ENCODE measurements at places on chromosomes 6 and 20.
A peak's percentile ranks its signal among the peaks of the same experiment; 100 is the strongest.

DNA sequence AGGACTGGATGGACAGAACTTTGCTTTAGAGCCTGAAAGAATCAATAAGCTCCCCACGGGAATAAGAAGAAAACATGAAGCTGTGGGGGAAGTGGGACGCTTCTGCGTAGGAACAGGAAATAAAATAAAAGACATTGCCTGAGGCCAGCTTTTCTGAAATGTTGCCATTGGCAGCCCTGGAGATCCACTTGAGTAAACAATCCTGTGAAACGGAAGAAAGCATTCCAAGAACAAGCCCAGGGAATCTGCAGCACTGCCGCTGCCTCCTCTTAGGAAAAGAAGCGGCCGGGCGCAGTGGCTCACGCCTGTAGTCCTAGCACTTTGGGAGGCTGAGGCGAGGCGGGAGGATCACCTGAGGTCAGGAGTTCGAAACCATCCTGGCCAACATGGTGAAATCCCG lies 182.3 kb upstream of the RALGAPA2 start:
- no peak for DNase-seq

DNA sequence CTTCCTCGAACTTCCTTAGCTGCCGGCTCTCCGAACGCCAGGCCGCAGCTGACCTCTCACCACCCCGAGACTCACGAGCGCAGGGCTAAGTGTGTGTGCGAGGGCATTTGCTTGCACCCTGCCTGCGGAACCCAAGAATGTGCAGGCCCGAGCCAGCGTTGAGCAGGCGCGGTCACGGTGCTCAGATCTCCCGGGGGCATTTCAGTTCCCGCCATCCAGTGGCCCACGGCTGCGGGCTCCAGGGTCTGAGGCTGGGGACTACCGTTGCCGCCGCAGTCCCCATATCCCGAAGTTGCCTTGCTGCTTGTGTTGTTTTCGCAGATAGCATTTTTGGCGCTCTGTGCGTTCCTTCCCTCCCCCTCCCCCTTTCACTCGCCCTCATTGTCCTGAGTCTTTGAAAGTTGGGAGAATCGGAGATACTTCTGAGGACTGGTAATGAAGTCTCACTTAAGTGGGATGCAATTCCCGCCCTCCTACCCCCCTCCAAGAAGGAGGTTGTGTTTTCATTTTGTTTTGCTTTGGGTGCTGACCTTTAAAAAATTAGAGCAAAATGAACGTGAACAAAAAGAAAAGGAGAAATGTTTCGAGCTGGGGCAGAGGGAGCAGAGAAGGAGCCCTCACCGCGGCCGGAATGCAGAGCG lies 1.7 kb downstream of the NR2E1 start:
- no peak for DNase-seq

DNA sequence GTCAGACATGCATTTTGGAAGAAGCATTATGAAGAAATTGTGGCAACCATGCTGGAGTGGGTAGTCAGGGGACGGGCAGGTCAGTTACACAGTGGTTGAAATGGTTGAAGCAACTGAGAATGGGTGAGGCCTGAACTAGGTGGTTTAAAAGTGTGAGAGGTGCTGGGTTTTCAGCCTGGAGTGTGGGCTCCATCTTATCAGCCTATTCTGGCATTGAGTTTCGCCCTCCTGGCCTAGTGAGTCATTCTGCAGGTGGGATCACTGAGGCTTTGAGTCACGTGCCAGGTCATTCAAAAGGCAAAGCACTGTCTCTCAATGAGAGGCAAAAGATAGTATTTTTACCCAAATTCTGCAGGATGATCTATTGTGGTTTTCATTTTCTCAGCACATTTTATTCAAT lies 181.9 kb upstream of the CHD6 start:
- no peak for DNase-seq

DNA sequence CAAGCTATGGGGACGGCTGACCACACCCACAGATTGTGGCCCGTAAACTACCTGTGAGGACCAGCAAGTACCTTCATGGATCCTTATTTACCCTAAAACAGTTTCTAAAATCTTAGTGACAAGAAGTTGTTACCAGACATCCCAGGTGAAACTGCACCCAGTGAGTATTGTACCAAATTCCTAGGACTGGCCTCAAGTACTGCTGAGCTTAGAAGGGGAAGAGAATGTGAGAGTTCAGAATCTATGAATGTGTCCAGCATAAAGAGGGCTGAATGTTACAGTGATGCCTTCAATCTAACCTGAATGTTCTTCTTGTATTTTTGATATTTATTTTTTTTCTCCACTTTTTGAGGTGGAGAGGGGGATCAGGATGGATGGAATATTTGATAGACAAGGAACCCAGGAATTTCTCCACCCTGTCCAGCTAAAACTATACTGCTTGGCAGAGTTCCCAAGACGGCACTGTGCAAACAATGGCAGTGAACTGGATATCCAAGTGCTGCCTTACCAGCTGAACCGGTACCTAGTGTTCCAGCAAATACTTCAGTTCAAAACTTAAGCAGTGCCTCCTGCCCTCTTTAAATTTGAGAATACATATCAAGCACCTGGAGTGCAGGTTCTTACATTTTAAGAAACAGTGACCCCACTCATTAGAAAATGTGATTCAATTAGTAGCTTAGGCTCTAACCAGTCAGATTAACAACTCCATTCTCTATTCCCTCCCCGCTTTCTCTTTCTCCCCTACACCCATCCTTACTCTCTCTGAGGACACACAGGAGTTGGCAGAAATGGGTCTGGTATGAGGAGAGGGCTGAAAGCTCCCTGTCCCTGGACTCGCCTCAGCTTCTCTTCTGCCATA lies 427.3 kb upstream of the FLRT3 start:
- no peak for DNase-seq

GRCh38 chr6:32177183-32177787 lies 920 bp upstream of the RNF5 start:
- DNase-seq, result no peak

- DNase-seq, result no peak
Observed at GRCh38 chr6:142879527-142879926, 65.4 kb downstream of the HIVEP2 start.

DNA sequence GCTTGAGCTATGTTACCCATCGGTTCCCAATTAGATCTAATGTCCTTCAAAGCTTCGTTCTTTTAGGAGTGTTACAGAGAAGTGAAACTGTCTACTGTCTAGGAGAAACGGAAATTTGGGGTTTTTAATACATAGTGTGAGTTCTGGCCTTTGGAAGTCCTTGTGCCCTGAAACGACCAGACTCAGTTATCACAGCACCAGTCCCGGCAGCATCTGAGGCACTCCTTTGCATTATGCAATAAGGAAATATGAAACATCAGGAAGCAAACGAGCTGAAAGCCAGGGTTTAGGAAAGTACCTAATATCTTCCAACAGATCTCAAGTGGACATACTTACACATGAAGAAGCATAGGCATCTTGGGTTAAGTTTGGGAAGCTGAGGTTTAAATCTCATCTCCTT lies 61.8 kb upstream of the ADGRF1 start:
- DNase-seq, result no peak

DNA sequence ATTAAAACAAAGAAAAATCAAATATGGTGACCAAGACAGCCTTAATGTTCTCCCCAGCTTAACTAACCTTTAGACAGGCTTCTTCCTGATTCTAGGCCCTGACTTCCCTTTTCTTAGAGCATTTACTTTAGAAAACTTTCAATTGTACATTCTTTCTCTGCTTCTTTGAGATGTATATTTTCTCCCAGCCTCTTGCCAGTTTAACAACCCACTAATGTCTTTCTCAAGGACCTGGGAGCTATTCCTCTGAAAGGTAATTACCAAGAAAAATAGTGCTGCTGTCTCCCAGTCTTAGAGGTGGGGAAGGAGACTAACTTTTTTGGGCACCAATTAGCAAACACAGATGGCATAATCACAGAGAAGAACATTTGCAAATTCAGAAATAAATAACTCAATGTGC lies 62.8 kb upstream of the KCNQ5 start:
- no peak for DNase-seq

DNA sequence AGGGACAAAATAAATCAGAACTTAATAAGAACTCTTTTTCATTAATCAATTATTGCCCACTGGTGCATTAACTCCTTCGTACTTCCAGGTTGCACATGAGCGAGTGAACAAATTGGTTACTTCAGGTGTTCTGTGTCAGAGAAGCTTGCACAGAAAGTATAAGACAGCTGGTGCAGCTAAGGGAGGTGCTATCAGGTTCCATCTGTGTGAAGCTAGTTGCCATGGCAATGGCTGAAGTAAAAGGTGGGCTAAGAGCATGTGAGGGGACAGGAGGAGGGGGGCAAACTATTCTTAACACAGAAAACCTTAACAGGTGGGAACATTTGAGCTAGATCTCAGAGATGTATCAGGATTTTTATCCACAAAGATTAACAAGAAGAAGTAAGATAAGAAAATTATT lies 81.6 kb downstream of the MANEA start:
- no peak for DNase-seq

DNA sequence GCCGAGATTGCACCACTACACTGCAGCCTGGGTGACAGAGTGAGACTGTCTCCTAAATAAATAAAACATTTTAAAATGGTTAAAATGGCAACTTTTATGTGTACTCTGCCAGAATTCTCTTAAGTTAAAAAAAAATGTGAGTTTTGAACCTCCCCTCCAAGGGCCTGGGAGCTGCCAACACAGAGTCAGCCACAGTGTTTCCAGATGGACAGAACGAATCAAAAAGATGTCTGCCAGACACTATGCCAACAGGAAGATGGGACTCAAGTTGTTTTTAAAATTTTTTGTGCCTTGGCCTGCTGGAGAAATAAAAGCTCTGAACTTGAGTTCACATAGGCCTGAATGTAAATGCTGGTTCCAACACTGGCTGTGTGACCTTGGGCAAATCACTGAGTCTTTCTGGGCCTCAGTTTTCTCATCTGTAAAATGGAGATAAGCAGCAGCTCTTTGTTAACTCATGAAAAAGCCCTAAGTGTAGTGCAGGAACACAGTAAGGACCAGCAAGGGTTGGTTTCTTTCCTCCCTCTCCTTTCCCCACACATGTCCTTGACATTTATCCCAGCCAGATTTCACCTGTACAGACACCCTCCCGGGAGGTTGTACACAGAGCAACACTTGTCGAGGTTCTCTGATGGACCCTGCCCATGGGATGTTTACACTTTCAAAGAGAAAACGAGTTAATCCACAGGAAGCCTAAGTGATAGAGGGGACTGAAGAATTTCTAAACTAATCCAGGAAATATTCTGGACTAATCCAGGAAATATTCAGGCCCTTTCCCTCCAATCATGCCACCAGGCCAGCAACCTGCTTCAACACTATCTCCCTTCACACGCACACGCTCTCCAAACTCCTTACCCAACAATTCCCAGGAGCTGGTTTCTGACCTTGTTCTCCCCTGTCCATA lies 35.0 kb downstream of the MRPL14 start:
- DNase-seq, result no peak

DNA sequence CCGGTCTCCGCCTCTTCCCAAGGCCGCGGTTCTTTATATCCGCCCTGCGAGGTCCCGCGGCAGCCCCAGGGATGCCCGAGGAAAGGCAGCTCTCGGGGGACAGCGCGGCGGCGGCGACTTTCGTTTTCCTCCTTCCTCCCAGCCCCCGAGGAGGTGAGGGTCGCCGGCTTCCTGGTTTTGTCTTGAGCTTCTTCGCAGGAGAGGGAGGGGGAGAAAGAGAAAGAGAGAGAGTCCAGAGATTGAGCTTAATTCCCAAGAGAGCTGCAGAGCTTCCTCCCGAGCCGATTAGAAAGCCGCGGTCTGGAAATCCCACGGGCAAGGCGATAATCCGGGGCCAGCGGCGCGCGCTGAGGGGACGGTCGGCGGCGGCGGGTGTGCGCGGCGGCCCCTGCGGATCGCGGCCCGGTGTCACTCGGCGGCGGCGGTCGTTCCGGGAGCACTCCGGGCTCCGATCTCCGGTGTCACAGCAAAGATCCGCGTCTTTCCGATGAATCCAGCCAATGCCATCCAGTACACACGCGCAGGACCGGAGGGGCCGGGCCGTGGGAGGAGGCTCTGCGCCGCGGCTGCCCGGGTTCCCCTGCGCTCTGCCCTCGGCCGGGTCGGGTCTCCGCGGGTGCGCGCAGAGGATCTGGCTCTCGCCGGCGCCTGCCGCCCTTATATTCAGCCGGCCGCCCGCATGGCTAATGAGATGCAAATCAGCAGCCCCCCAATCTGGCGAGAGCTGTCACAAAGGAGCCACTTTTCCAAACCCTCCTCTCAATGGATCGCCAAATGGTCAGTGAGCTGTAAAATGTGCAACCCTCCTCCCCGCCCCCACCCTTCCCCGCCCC lies at the start of gene DLL1:
Gene DLL1 (minus strand): TSS at position 783 of the 833 bp plus-strand sequence. CDS start 939 bp downstream, outside the sequence.
- peak; percentile 66 for DNase-seq

DNA sequence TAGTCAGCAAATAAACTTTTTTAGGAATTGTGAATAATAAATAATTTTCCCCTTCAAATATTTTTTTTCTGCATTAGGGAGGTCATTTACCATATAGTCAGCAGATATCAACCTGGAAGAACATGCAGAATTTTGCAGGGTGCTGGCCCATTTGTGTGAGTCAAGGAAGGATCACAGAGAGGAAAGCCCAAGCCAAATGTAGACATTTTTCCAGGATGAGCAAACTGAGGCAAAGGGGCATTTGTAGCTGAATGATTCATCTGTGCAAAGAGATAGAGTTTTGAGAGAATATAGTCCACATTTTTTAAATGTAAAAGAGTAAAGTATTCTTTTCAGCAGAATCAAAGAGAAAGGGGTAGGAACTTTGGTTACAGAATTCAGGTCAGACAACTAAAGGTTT lies 555.5 kb upstream of the MARCKS start:
- DNase-seq, result no peak

DNA sequence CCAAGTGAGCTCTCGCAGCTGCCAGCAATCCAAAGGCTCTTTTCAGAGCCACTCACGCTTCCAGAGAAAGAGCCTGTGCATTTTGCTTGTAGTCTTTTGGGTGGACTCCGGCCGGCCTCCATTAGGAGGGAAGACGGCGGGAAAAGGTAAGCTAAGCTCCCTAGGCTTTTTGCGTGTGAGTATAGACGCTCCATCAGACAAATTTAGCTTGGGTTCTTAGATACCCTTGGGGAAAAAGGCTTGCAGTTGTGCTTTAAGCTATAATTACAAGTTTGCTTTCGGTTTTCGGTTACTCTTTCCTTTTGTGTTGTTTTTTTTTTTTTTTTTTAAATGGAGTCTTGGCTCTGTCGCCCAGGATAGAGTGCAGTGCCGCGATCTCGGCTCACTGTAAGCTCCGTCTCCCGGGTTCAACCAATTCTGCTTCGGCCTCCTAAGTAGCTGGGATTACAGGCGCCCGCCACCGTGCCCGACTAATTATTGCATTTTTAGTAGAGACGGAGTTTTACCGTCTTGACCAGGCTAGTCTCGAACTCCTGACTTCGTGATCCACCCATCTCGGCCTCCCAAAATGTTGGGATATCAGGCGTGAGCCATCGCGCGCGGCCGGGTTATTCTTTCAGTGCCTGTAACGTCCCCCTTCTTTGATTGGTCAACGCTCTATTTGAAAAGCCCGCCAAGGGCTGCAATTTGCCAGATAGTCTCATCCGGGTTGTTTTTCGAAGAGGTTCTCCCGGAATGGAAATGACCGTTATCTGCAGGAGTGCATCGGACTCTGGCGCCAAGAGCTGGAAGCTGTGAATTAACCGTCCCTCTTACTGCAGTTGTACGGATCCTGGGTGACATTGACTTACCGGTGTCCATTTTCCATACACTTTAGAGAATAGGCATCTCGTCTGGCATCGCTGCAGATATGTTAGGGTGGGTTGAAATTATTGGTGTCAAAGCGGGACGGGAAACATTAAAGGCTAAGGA lies 18.1 kb downstream of the OR2B2 start:
- DNase-seq, result peak; percentile 56

Data from HEK293T (cell line).